ENCODE measurements at places on chromosomes 2 and 18.

DNA sequence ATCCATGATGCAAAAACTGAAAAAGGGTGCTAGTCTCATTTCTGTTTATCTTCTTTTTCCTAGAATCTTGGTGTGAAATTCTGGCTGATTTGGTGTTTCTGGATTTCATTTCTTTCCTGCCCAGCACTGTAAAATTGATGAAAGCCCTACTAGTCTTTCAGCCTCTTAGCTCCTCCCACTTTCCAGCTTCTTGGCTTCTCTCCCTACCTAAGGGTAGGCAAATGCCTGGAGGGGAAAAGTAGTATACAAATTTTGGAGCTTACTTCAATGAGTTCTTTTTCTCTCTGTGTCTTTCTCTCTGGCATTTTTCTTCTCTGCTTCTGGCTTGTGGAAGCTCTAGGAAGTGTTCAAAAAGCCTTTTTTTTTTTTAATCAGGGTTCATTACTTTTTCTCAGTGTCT lies 160.5 kb downstream of the XIRP2 start:
- DNase-seq, result no peak

GRCh38 chr2:25383806-25384205 lies 42.1 kb upstream of the DNMT3A start:
- no peak for DNase-seq

GRCh38 chr2:57693965-57694364 lies 352.6 kb upstream of the VRK2 start:
- no peak for DNase-seq

DNA sequence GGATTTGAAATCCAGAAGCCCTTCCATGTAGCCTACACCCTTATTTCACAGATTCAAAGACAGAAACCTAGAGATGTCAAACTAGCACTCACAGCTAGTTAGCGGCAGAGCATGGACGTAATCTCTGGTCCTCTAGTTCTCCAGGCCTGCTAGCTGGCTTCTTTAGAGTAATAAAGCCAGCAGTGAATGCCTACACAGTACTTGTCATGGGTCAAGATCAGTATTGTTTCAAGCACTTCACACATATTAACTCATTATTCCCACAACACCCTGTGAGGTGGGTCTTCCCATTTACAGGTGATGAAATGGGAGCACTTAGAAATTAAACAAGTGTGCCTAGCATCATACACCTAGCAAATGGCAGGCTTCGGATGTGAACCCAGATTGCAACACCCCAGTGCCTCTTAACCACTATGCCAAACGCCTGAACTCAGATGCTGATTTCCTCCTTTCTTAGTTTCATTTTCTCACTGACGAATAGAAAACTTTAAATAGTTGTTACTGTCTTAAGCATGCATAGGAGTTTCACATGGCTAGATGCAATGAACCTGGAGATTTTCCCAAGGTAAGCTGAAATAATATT lies 14.5 kb upstream of the ZBTB14 start:
- DNase-seq, result no peak

DNA sequence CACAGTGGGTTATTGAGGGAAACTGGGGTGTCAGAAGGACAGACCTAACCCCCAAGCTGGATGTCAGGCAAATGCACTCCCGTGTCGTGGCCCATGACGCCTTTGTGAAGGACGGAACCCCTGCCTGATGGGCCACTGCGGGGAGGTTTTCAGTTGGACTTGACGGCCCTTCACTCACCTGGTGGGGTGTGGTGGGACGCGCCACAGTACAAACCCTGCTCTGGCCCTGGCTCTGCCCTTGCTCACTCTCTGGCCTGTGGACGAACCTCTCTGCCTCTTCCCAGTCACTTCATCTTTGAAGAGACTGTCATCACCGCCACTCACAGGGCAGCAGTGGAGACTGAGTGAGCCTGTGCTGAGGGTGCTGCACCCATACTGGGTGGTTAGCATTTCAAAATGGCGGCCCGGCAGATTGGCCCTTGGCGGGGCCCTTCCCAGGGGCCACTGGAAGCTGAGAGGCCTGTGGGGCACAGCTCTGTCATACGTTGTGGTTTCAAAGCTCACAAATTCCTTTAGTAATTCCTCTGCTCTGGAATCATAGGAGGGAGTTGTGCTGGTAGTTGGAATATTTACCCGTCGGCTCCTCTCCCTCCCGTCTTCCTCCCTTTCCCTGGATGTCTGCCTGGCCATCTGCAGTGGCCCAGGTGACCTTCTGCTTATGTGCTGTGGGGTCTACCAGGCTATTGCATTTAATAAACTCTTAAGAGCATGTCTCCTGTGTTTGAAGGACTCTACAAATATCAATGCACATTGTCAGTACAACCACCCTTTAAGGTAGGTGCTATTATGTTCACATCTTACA lies 200.6 kb downstream of the CTIF start:
- DNase-seq, result no peak
